ENCODE measurements at places on chromosomes 1 and 21. TPM values are rescaled to one million over a fixed set of nuclear protein-coding genes. Genes with fewer than 3 reads are reported as not detected.
A peak's percentile ranks its signal among the peaks of the same experiment; 100 is the strongest.

GRCh38 chr1:187928288-187928687 lies 1099.5 kb downstream of the PLA2G4A start:
- DNase-seq = no peak

The HAO2 gene
- 6.8 TPM for total RNA-seq

DNA sequence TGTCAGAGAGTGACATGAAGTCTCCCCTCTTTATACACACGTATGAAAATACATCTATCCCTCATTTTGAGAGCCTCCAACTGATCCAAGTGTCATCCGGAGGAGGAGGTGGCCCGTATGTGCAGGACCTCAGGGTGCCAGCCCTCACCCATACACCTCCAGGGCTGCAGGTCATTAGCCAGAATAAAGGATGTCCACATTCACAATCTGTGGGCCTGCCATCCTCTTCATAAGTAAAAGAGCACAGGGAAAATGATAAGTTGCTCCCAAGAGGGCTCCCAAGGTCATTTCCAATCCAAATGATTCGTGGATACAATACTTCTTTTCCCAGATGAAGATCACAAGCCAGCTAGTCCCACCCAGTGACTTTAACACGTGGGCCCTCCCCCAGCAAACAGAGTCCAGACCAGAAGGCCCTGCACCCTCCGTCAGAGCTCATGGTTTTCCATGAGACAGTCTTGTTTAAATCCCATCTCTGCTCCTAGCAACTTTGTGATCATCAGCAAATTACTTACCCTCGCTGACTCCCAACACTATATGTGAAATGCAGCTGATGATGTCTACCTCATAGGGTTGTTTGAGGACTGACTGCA lies 28.6 kb downstream of the RNASEL start:
- DNase-seq = no peak

The CDC20 gene
- total RNA-seq = 11.6 TPM

GRCh38 chr1:243483071-243483771 lies 227.4 kb downstream of the SDCCAG8 start:
- DNase-seq = no peak

DNA sequence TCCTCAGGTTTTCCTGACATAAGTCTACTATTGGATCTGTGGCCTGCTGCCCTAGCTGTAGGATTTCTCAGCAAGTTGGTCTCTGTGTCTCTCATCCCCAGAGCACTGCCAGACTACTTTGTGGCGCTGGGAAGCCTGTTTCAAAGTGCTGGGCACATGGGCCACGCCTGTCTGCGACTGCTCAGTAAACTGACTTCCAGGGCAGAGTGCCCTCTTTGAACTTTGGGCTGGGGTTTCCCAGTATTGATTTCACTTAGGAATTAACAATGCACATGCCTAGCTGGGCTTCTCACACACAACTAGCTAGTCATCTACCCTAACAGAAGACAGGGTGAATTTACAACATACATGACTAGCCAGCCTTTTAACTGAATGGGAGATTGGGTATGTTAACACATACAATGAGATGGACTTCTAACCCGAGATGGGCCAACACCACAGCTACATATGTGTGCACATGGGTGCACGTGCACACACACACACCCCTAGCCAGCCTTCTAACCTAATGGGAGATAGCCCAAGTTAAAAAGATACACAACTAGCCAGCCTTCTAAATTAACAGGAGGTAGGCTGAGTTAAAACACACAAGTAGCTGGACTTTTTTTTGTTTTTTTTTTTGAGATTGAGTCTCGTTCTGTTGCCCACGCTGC lies 6.9 kb upstream of the TRIM17 start:
- DNase-seq = no peak

The LENEP gene
- total RNA-seq = not detected

- DNase-seq = peak; percentile 73
These were observed 45.8 kb upstream of the CYP2J2 start for GRCh38 chr1:59972216-59972927.

DNA sequence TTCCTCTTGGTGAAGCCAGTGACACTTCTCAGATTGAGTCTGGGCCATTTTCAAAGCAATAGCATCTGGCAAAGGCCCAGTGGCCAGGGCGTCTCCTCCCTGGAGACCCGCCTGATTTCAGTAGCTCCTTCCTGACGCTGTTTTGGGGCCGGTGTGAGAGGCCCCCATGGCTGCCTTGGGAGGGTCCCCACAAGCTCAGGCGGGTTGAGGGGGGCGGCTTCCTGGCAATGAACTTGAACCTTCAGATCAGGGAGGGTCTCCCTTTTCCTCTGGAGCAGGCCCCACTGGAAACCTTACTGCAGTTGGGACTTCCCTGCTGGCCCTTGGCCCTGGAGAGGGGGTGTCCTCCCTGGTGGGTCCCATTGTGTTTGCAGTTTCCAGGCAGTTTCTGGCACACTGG lies 121.2 kb downstream of the CRYAA start:
- DNase-seq = no peak

GRCh38 chr1:172499636-172500141 lies 33.3 kb upstream of the SUCO start:
- no peak for DNase-seq

DNA sequence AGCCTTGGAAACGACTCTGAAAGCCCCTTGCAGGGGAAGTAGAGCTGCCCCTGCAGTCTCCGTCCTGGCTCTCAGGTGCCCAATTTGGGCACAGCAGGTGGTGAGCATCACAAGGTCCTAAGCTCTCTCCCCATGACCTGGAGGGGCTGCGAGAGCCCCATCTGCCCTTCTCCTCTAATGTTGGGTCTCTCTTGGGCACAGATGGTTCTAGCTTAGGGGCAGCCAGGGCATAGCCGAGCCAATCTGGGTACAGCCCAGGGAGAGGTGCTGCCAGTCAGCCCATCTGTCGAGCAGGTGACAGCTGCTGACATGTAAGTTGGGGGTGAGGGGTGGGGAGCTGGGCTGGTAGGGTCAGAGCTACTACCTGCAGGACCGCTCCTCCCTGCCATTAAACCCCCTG lies 50.7 kb downstream of the SYT2 start:
- no peak for DNase-seq

GRCh38 chr1:174964972-174965361 lies 34.8 kb upstream of the CACYBP start:
- DNase-seq = no peak

The MMEL1 gene
- total RNA-seq = 2.2 TPM

- DNase-seq = peak; percentile 65
These were observed 39.0 kb downstream of the COQ8A start for GRCh38 chr1:226979115-226979516.

The RHBG gene
- total RNA-seq = 8.4 TPM

The KRTAP12-2 gene
- total RNA-seq = 5.6 TPM
